NCI-H510A (cell line): ENCODE measurements at places on chromosomes 2 and 18.

DNA sequence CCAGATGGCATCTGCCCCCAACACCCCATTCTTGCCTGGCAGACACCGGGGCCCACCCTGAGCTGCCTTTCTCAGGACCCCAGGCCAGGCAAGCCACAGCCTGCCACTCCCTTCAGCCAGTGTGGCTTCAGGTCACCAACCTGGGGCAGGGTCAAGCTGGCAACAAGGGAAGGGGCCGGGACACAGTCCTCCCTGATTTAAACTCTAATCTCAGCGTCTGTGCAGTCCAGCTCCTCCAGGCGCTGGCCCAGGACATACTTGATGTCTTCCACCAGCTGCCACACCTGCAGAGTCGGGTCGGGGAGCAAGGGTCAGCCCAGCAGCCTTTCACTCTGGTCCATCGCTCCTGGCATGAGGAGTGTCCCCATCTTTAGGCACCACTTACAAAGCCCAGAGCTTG, 29.0 kb upstream of the ALPP start:
- DNase-seq, result no peak

DNA sequence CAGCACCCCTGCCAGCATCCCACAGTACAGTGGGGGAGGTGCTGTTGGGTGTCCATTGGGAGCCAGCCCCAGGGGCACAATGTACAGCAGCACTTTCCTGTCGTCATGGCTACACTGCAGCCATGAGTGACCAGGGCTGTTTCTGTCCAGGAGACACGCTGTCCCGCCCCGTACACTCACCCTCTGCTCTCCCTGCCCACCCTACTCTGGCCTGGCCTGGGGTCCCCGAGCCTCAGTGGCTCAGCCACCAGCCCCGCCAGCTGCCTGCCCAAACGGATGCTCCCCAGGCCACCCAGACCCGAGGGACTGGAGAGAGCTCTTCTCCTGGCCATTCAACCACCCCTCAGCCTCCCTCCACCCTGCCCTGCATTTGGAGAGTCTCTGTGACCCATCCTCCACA, 9.3 kb downstream of the TEKT4 start:
- DNase-seq, result no peak

- no peak for DNase-seq
Observed at GRCh38 chr2:48221846-48222516, 308.0 kb upstream of the STON1 start.

DNA sequence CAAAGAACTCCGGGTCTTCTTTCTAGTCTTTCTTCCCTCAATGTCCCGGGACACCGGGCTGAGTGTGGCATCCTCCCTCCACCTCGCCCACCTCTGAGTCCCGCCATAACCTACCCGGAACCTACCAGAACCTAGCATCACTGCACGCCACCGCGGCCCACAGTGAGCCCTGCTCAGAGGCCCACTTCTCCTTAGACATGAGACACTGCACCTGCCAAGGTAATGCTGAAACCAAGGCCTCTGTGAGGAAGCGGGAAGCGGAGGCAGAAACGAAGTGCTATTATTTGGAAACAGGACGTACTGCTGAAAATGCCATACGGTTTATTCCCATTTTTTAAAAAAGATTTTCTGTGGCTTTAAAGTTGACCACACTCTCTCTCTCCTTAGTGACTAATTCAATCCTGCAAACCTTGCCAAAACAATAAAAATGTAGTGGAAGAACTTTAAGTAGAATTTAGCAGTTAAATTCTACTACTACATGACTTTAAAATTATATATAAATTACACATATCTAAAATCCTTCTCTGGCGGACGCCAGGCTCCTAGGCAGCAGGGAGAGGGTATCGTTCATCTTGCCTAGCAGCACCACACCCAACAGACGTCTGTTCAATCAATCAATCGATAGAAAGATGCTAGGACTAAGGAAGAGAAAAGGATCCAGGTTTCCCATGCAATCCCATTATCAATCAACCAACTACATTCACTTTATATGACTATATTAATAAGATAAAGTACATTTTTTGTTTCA, 82.0 kb downstream of the ZNF516 start:
- no peak for DNase-seq

DNA sequence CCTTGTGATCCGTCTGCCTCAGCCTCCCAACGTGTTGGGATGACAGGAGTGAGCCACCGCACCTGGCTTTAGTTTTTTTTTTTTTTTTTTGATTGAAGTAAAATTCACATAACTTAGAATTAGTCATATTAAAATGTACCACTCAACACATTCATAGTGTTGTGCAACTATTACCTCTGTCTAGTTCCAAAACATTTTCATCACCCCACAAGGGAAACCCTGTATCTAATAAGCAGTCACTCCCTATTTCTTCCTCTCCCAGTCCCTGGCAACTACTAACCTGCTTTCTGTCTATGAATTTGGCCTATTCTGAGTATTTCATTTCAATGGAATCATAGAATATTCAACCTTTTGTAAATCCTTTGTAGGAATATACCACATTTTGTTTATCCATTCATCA, 123.9 kb upstream of the FAM117B start:
- no peak for DNase-seq

GRCh38 chr2:28547906-28548600, 52.2 kb downstream of the PLB1 start:
- no peak for DNase-seq

GRCh38 chr2:213766062-213766461, 481.8 kb downstream of the SPAG16 start:
- DNase-seq, result no peak

DNA sequence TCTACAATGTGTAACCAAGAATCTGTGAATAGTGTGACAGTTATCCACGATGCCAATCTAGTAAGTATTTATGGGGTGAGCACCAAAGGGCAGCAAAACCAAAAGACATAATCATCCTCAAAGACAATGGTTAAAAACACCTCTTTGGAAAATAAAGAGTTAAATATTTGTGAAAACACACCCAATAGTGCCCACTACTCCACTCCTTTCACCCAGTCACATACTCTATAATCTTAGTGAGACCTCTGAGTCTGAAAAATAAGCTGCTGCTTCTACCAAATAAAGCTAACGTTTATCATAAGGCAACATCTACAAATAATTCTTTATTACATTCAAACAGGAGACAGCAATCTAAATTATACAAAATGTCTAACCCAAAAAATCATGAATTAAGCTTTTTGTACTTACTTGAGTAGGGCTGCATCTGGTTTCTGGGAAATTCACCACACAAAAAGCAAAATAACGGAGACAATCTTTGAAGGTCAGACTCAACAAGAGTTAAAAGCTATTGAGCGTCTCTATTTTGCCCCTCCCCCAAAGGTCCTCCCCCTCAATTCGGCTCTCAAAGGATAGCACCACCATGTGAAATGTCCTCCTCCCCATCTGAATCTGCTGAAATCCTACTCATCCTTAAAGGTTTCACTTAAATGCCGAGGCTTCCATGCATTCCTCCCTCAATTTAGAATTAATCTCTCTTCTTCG, 2.0 kb downstream of the RAPH1 start:
- no peak for DNase-seq

- no peak for DNase-seq
Observed at GRCh38 chr2:40033781-40034180, 254.7 kb upstream of the THUMPD2 start.

DNA sequence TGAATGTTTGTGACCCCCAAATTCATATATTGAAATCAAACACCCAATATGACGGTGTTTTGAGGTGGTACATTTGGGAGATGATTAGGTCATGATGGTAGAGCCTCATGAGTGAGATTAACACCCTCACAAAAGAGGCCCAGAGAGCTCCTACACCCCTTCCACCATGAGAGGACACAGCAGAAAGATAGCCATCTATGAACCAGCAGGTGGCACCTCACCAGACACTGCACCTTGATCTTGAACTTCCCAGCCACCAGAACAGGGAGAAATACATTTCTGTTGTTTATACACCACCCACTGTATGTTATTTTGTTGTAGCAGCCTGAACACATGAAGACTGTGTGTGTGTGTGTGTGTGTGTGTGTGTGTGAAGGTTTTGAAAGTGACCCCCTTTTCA, 58.1 kb downstream of the ST3GAL5 start:
- DNase-seq, result no peak
